ENCODE measurements at places on chromosomes 1 and 21.

- DNase-seq = peak; percentile 29
These were observed 5.7 kb upstream of the ZBTB48 start for GRCh38 chr1:6574025-6574620.

GRCh38 chr1:227793079-227793947 is 22.2 kb upstream of the PRSS38 start:
- no peak for DNase-seq

DNA sequence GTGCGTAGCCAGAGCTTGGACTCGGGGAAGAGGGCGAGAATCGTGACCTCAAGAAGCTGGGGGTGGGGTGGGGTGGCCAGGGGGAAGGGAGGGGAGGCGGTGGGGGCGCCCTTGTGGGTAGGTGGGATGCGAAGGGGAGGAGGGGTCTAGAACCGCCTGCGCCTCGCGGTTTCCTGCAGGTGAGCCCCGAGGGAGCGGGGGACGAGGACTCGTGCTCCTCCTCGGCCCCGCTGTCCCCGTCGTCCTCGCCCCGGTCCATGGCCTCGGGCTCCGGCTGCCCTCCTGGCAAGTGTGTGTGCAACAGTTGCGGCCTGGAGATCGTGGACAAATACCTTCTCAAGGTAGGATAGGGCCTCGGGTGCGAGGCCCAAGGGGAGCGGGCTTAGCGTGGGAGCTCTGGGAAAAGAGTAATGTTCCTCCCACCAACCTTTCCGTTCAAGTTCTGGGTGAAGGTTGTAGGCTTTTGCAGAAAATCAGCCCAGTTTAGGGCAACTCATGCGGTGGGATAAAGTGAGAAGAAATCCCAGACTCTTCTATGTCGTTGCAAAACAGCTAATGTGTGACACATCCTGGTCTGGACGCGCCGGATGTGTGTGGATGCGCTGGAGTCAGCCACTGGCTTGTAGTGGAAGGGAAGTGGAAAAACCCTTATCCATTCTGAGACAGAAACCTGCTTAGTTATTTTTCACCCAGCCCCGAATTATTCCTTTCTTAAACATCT is 2.9 kb downstream of the LHX8 start:
- peak; percentile 23 for DNase-seq

GRCh38 chr1:50735443-50735842 is 224.6 kb downstream of the FAF1 start:
- peak; percentile 23 for DNase-seq

GRCh38 chr1:47991187-47991586 is 6.0 kb downstream of the TRABD2B start:
- no peak for DNase-seq

DNA sequence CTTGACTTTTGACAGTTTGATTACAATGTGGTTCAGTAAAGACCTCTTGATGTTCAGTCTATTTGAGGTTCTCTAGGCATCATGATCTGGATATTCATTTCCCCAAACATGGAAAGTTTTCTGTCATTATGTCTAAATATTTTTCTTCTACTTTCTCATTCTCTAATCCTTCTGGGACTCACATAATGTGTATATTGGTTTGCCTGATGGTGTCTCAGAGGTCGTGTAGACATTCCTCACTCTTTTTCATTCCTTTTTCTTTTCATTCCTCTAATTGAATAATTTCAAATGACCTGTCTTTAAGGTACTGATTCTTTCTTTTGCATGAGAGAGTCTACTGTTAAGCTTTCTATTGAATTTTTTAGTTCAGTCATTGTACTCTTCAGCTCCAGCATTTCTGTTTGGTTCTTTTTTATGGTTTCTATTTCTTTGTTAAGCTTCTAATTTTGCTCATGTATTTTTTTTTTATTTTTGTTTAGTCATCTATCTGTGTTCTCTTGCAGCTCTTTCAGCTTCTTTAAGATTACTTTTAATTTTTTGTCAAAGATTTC is 158.4 kb downstream of the GDAP2 start:
- no peak for DNase-seq

GRCh38 chr1:212106286-212106792 is 70.8 kb downstream of the DTL start:
- DNase-seq = no peak

DNA sequence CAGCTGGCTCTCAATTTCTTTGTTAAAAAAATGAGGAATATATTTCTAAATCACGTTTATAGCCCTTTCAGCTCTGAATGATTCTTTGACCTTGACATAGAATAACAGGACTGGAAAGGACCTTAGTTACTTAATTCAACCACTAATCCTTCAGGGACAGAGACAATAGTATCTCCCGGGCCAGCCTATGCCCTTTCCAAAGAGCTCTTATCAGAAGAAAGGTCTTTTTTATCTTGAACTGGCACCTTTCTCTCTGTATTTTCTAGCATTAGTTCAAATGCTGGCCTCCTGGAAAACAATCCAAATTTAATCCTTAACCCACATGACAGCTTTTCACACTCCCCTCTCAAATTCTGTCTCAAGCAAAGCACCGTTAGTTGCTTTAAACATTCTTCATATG is 44.8 kb upstream of the FBXO28 start:
- peak; percentile 28 for DNase-seq

- no peak for DNase-seq
These were observed 7.7 kb downstream of the TMEM61 start for GRCh38 chr1:54987919-54988705.

- DNase-seq = no peak
These were observed 1223.8 kb downstream of the AMY1C start for GRCh38 chr1:104973516-104973915.

DNA sequence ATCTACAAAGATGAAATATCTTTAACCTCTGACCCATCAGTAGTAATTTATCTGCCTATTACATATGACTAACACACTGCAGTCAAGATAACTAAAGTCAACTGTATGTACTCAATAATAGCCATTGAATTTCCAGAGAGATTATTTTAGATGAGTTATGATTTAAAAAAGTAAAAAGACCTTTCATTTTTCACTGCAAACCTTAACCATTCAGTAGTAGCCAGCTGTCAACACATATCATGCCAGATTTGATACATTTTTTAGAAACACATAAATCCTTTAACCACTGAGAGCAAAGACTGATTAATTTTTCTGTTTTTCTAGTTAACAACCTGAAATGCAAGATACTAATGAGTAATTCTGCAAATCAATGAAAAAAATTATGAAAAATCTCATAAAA is 31.0 kb downstream of the PALMD start:
- no peak for DNase-seq

- DNase-seq = no peak
These were observed 263.6 kb downstream of the RWDD3 start for GRCh38 chr1:95497566-95497965.

DNA sequence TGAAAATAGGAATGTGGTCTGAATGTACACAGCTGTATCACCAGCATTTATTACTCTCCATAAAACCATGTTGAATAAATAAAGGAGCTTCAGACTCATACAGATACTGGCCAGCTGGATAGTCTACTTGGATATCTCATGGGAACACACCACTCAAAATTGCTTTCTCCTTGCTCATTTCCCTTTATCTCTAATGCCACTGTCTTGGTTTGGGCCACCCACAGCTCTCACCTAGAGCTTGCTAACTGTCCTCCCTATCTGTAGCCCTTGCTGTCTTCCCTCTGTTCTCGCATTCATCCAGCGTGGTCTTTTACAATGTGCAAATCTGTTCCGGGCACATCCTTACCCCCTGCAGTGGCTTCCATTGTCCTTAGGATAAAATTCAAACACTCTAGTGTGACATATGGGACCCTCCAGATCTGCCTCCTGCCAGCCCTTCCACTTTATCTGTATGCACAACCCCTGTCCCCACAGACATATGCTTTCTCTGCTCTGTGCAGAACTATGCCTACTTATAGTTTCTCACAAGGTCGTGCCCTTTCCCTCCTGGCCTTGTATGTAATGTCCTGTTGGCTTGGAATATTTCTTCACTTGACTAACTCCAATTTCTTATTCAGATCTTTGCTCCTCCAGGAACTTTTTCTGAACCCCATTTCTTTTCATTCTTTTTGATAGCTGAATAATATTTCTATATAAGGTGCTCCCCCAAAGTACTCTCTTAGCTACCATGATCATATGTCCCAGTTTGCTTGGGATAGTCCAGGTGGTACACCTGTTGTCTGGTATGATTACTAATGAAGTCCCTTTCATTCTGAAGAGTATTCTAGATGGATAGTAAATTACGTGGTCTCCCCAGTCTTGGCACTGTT is 2.9 kb downstream of the FLVCR1 start:
- peak; percentile 48 for DNase-seq

- DNase-seq = no peak
These were observed 3.3 kb downstream of the LRRC38 start for GRCh38 chr1:13510499-13510898.

GRCh38 chr1:184069675-184070074 is 18.1 kb downstream of the TSEN15 start:
- DNase-seq = no peak

- no peak for DNase-seq
These were observed 228.4 kb upstream of the NRIP1 start for GRCh38 chr21:15293240-15293639.

GRCh38 chr1:72100771-72101170 is 181.6 kb downstream of the NEGR1 start:
- peak; percentile 95 for DNase-seq

- peak; percentile 40 for DNase-seq
These were observed 154.6 kb downstream of the TENT5C start for GRCh38 chr1:117760485-117760884.

DNA sequence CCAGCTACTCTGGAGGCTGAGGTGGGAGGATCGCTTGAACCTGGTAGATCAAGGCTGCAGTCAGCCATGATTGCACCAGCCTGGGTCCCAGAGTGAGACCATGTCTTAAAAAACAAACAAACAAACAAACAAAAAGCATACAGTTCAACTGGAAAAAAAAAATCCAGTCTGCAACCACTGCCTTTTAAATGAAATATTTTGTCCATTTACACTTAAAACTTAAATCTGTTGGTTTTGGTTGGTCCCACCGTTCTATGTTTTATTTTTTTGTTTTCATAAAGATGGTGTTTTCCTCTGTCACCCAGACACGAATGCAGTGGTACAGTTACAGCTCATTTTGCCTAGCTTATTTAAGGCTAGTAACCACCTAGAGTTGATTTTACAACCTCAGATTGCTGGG is 9.8 kb downstream of the FALEC start:
- no peak for DNase-seq

DNA sequence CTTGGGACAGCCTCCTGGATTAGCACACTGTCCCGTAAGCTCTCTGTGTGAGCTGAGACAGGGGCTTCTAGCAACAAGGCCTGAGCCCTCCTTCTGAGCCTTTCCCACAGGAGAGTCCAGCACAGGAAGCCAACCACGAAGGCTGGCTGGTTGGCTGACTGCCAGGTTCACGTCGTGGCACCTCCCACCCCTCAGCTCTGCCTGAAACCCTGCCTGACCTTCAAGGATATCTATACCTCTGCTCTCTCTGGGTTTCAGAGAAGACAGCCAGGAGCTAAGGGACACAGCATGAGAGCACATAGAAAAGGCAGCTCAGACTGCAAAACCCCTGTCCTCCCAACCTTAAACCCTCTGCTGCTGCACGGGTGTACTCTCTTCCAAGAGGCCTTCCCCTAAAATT is 13.9 kb downstream of the DLGAP3 start:
- DNase-seq = peak; percentile 82

GRCh38 chr1:32622806-32623681 is 27.3 kb downstream of the ZBTB8OS start:
- DNase-seq = no peak

DNA sequence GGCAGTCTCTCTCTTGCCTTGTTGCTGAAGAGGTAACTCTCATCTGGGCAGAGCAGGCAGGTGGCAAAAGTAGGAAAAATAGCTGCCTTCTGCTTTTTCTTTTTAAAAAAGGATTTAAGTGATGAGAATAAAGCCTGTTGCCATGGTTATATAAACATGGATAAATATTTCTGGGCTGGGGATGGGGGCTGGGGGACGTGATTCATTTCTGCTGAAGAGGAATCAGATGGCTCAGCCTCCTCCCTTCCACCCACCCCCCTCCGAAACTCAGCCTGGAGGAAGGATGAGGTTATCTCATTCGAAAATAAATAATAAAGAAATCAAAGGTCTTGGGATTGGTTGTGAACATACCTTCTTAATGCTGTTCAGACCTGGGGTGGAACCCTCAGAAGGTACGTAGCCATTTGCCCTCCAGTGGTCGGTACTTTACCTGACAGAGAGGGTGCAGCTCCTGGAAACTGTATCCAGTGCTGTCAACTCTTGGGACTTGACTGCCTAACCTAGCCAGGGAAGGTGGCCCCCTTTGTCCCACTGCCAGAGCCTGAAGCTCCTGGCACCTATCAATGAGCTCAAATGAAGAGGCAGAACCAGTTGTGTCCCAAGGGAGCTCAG is 3.8 kb upstream of the INKA2 start:
- DNase-seq = no peak

Data from NCI-H82 (cell line).